ENCODE measurements at places on chromosomes 4 and X.

DNA sequence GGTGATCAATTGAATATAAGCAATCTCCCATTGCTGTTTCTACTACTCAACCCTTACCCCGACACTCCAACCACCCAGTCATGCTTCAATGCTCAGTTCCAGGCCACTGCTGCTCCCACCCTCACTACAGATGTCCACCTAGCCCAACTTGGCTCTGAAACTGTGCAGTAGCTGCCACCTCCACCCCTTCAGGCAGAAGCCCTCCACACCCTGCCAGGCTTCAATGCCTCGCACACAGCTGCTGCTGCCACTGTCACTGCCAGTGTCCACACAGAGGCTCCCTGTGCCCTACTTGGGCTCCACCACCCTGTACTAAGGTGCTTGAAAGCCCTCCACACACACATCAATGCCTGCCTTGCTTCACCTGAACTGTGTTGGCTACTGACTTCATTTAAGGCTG, 34.6 kb downstream of the LAMTOR3 start:
- DNase-seq, result no peak

GRCh38 chr4:23234716-23235115, 542.0 kb downstream of the GBA3 start:
- no peak for DNase-seq

DNA sequence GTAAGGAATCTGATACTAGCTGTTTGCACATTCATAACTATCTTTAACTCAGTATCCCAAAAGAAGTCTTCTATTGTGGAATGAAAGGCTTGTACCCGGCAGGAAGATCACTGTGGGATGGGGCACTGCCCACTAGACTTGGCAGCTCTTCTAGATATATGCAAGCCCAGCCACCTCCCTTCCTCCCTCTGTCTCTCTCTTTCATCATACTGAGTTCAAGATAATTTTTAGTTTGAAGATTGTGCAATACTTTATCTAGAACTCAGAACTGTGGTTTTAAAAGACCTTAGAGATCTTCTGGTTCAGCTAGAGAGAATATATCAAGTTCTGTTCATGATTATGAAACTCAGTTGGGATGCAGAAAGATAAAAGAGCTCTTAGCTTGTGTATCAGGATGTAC, 22.5 kb upstream of the GPR34 start:
- no peak for DNase-seq

DNA sequence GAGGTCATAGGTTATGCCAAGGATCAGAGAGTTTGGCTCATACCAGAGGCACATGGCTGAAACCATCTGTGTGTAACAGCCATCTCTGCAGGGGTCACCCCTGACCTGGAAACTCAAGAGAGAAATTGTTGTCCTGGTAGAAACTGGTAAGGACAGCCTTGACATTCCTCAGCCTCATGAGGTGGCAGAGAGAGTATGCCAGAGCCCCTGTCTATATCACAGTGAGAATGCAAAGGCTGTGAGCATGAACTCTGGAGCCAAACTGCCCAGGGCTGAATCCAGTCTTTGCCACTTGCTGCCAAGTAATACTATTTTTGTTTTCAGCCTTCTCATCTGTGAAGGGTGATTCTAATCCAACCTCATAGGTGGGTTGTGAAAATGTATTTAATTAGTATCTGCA, 37.1 kb upstream of the CCDC149 start:
- no peak for DNase-seq

DNA sequence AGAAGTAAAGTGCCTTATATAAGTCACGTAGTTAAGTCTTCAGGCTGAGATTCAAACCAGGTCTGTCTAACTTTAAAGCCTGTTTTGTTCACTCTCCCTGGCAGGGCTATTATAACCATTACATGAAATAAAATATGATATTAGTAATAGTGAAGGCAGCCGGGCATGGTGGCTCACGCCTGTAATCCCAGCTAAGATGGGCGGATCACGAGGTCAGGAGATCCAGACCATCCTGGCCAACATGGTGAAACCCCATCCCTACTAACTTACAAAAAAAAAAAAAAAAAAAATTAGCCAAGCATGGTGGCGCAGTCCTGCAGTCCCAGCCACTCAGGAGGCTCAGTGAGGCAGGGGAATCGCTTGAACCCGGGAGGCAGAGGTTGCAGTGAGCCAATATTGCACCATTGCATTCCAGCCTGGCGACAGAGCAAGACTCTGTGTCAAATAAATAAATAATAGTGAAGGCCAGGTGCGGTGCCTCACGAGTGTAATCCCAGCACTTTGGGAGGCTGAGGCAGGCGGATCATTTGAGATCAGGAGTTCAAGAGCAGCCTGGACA, 22.1 kb upstream of the SOWAHD start:
- no peak for DNase-seq

GRCh38 chrX:136047016-136047642, 61.9 kb downstream of the SLC9A6 start:
- DNase-seq, result no peak

GRCh38 chr4:71609651-71610050, 174.2 kb downstream of the GC start:
- no peak for DNase-seq

DNA sequence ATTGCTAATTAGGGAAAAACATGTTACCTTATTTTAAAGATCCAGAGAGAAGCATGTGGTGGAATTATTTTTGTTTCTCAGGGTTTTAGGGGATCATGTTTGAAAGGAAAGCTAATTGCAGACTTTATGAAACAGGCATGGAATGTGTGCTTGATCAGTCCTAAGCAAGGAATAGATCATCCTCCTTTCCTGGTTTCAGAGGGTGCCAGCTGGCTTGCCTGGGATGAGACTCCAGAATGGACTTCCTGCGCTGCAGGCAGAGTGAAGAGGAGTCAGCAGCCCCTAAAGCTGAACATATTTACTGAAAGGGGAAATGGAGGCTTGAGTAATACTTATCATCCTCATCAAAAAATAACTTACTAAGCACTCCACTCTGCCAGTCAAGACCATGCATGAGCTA, 13.3 kb downstream of the FGF5 start:
- DNase-seq, result no peak
